Neural crest cell (in vitro differentiated cells): ENCODE measurements at places on chromosomes 4 and X.

GRCh38 chr4:165325732-165326512 lies 1.5 kb upstream of the MSMO1 start:
- DNase-seq = no peak

- no peak for DNase-seq
Measured at GRCh38 chr4:162234595-162234994, 70.8 kb upstream of the FSTL5 start.

DNA sequence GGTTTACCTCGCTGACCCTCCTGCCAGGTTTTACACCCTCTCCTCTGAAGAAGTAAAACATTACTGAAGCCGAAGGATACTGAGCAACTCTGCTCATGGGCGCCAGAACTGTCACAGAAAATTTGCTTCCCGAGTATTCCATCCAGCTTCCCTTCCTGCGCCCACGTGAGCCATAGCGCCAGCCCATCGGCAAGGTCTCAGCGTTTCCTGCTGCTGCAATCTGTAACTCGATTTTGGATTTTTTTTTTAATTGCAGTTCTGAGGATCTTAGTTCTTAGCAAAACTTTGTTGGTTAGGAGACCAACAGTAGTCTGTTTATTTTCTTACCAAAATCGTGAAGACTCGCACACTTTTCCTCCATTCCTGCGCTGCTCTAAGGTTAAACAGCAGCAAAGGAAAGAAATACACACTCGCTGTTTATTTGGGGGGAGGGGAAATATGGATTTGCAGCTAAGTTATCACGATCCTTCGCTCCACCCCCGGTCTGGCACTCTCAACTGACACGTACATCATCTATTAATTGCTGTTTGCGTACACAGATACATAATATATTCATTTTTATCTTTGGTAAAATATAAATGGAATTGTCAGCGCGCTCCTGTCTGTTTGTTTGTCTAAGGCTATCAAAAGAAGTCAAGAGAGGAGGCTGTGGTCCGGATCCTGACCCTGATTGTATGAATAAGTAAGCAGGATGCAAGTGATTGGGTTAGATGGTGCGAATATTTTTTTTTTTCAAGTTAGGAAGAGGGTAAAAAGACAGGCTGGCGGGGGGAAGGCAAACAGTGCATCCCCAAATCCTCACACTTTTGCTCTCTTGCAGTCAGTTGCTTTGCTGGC lies at the start of gene TLL1:
Gene TLL1, plus strand, starts transcription at position 777 of the 837 bp plus-strand sequence. CDS start 668 bp downstream, outside the sequence.
- DNase-seq = no peak

GRCh38 chr4:1097553-1097952 lies 15.8 kb downstream of the RNF212 start:
- no peak for DNase-seq

DNA sequence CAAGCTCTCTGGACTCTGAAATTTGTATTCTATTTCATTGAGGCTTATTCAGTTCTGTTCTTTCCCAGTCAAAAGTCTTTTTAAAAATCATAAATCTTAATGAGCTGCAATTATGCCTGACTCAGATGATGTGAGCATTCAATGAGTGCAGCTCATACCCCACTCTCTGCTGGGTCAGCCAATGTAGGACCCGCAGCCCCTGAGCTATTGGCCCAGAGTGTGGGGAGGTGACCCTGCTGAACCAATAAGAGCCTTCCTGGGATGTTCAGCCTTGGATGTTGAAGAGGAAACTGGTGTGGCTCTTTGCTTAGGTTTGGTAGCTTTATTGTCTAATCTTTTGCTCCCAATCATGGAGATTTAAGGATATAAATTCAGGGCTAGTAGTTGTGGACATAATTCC lies 12.1 kb upstream of the TCEAL4 start:
- DNase-seq = no peak

DNA sequence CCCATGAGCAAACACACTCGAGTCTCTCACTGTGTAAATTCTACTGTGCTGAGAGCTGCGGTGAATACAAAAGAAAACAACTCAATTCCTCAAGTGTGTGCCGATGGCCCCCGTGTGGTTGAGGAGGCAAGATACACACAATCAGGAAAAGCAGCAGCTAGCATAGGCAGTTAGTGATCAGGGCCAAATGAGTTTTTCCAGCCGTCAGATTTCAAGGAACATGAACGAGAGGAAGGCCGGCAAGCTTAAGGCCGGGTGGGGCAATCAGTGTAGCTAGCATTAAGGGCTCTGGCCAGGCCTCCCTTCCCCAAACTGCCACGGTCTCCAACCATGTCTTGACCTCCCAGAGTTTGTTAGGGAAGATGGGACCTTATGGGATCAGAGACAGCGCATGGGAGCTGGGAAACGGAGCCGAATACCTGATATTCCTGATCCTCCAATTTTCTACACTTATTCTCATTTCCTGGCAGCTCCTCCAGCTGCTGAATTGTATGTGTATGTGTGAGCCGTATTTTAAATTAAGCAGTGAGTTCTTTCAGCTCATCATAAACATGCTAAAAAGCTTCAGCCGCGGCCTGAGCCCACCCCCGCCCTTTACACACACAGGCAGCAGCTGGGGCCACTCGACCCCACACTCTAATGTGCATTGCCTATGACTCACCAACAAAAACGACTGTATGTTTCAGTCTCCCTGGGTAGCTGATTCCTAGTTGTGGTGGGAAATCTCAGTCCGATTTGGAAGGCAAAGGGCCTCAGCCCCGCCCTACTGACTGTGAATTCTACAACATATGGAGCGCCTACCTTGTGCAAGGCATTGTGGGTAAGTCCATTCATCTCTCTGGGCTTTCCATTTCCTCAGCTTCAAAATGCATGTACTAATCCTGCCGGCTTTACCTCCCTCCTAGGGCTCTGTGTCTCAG lies 59.9 kb downstream of the RTL9 start:
- peak; percentile 39 for DNase-seq

DNA sequence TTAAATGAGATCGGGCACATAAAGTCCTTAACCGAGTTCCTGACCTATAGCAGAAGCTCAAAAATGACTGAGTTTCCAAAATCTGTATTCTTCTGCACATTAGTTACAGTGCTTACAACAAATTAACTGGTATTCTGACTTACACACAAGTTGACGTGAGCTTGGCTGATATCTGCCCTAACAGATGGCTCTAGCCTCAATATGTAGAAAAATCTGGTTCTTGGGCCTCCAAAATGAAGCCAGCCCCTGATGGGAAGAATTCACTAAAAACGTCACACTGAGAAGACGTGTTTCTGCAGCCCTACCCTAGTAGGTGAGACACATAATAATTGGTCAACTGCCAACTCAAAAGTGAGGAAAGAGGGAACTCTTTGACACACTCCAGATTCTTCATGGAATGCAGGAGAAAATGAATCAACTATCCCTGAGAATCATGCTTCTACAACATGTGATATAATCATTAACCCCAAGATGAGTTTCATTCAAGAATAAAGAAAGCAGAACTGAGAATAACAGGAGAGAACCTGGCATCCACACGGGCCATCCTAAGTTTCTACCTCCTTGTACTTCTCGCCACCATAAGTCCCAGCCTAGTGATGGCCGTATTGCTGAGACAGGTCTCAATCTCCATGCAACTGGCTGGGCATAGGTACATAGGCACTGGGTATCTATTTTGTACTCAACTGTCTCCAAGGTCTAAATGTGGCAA lies 8.2 kb downstream of the STX18 start:
- DNase-seq = no peak

- DNase-seq = no peak
Measured at GRCh38 chr4:53195815-53196661, 169.8 kb downstream of the SCFD2 start.

- no peak for DNase-seq
Measured at GRCh38 chr4:152342293-152342692, 193.6 kb downstream of the FBXW7 start.

DNA sequence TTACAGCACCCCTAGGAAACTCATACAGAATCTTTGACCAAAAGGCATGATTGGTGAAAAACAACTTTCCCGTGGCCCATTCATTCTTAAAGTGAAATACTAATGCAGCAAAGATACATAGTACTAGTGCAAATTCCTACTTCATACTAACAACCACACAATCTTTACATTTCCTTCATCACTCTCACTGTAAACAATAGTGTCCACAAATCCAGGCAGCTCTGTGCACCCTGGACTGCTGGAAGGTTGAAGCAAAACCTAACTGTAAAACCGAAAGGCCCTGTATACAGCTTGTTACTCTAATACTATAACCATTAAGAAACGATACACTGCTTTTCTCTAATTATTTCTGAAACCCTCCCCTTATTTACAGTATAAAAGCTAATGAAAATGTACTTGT lies 82.6 kb downstream of the SH3RF1 start:
- DNase-seq = no peak

- DNase-seq = no peak
Measured at GRCh38 chr4:161359491-161359890, 804.3 kb downstream of the FSTL5 start.

DNA sequence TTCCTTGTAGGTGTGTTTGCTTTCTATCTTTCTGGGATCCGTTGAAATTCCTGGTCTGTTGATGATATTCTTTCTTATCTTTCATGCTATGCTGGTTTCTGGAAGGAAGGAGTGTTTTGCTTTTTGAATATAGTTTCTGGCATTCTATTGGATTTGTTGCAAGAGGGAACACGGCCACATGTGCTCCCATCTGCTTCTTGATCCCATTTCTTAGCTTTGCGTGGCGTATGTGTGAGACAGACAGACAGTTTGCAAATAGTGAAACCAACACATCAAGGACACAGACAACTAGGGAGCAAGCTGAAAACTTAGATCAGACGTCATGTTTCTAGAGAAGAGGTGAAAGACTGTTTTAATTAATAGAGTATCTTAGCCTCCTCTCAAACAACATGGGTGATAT lies 261.9 kb upstream of the PUDP start:
- no peak for DNase-seq

DNA sequence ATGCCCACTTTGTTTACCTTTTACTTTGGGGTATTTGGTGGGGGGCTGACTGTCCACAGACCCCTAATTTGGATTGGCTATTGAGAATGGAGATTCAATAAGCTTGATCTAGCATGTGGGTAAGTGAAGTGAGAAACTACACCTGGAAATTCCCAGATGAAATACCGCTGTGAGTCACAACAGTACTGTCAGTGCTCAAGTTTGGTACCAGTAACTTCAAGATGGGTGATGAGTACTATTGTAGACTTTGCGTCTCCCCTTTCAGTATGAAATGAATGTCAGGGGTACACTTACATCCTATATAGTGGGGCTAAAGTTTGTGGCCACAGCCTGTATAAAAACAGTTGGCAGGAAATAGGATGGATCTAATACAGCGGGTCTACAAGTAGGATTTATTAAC lies 33.3 kb downstream of the HMGN5 start:
- DNase-seq = no peak
